ENCODE measurements at places on chromosomes 5 and 9.

GRCh38 chr9:35349287-35349990 lies 140.5 kb upstream of the RUSC2 start:
- DNase-seq: no peak

GRCh38 chr5:143576711-143577484 lies 173.4 kb upstream of the NR3C1 start:
- DNase-seq: no peak

- no peak for DNase-seq
Measured at GRCh38 chr5:126172812-126173211, 250.4 kb upstream of the GRAMD2B start.

DNA sequence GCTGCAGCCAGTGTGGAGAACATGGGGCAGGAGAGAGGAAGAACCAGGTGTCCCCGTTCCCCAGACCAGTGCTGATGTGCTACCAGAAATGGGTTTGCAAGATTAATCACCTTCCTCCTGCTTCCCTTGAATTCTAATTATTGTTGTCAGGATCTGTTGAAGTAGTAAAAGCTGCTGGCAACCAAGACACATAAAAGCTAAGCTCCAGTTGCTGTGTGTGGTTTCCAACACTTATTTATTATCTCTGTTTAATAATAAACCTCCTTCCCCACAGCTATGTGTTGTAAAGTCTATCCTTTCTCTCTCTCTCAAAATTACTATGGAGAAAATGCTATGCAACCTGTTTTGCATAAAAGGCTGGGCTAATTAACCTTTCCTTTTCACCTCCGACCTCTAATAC lies 2.3 kb upstream of the RETREG1 start:
- no peak for DNase-seq

GRCh38 chr5:137438932-137439331 lies 60.2 kb downstream of the SPOCK1 start:
- DNase-seq: no peak

GRCh38 chr9:101375546-101375945 lies 9.3 kb downstream of the BAAT start:
- DNase-seq: no peak

DNA sequence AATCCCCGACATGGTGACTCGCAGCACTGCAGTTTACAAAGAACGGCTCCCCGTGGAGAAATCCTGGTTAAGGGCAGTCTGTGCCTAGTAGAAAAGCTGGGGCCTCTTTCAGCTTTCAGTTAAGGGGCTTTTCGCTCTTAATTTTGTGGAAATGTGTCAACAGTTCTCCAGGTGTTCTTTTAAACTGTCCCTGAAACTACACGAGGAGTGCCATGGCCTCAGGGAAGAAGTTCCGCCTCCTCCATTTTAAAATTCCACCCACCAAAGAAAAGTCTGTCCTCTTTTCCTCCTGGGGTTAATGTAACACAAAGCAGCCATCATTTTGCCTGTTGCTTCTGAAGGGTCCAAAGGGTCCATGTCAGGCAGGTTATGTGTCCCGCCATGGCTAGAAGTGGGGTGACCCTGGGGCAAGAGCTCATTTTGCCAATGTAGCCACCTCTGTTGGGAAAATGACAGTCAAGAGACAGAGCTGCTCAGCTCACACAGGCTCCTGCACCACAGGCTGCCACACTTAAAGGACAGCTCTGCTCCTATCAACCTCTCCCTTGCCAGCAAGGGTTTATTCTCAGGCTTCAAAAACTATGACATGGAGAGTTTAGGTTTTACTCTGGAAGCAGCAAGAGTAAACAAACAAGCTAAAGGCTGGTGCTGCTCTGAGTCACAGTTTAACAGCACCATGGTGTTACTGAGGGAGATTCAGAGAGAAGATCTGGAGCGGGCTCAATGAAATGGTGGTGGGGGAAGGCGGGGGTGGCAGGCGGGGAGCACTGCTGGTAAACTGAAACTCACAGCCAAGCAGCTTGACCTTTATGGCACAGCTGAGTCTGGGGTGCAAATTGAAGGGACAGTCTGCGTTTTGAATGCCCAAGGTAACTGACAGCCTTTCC lies 3.2 kb downstream of the WHRN start:
- no peak for DNase-seq

DNA sequence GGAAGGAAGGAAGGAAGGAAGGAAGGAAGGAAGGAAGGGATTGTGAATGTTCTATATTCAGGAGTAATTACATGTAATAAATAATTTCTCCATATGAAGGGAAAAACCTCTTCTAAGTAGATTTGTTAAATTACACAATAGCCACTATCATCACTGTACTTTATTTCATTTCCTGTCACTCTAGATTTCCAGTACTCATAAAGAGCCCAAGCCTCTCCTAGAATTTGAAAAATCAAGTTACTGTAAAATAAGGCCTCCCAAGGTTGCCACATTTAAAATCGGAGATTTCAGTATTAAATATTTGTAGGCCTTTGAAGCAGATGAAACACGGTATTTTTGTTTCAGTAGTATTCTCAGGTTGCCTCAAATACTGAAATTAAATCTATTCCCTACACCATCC lies 499.0 kb downstream of the CDH10 start:
- DNase-seq: no peak

DNA sequence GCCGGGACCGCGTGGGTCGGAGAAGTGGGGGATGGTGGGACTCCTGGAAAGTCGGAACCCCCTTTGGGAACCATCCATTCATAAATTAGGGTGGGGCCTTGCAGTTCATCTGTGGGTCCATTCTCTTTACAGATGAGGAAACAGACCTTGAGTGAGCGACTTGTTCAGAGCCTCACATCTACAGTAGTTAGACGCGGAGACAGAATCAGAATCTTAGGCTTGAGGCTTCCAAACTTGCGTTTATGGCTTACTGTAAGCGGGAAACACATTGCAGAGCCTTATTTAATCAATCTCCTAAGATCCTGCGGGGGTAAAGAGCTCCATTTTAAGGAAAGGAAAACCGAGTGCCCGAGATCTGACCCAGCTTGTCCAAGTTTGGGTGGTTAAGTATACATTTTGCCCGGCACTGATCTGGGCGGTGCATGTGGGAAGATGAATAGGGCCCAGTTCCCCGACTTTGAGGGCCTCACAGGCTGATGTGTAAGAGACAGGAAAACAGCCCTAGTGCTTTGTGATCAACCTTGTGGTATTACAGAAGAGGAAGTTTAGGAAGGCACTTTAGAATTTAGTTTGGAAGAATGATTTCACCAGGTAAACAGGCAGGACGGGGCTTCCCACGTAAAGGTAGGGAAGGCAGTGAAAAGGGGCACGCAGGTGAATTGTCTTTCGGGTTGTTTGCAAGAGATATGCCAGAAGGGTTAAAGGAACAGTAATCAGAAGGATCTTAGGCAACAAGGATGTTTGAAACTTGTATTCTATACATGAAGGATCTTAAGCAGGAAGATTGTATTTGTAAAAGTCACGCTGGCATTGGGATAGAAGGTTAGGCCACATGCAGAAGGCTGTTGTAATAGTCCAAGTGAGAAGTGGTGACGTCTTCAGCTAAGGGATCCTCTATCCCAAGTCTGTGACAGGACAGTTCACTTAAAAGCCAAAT lies 744 bp downstream of the TARS1 start:
- no peak for DNase-seq

DNA sequence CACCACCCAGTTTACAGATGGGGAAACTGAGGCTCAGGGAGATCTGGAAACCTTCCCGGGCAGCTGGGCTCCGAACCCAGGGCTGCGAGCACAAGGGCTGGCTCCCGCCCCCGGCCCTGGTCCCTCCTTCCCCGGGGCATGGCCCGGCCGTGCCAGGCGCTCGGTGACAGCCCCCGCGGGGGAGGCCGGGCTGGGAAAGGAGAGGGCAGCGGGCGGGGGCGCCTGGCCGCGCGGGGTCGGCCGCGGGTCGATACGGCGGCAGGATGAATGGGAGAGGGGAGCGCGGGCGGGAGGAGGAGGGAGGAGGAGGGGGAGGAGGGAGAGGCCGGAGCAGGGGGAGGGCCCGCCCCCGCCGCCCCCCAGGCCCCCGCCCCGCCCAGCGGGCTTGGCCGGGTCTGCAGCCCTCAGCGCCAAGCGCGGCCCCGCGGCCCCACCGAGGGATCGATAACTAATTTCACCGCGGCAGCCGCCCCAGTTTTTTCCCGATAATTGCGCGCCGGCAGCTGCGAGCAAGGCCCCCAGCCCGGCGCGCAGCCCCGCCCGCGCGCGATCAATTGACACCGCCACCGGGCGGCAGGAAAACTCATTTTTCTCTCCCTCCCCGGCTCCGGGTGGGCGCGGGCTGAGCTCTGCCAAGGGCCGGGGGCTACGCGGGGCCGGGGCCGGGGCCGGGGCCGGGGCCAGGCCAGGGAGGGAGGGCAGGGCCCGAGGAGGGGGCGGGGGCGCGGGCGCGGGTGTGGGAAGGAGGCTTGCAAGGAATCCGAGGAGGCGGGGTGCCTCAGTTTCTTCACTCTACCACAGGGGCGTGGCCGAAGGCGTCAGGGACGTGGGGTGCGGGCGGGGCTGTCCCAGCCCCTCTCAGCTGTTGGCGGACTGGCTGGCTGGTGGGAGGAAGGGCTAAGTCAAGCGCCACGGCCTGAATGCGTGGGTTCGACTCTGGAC lies 52.1 kb downstream of the C9orf50 start:
- no peak for DNase-seq

GRCh38 chr9:87201351-87201751 lies 254.0 kb upstream of the GAS1 start:
- no peak for DNase-seq

DNA sequence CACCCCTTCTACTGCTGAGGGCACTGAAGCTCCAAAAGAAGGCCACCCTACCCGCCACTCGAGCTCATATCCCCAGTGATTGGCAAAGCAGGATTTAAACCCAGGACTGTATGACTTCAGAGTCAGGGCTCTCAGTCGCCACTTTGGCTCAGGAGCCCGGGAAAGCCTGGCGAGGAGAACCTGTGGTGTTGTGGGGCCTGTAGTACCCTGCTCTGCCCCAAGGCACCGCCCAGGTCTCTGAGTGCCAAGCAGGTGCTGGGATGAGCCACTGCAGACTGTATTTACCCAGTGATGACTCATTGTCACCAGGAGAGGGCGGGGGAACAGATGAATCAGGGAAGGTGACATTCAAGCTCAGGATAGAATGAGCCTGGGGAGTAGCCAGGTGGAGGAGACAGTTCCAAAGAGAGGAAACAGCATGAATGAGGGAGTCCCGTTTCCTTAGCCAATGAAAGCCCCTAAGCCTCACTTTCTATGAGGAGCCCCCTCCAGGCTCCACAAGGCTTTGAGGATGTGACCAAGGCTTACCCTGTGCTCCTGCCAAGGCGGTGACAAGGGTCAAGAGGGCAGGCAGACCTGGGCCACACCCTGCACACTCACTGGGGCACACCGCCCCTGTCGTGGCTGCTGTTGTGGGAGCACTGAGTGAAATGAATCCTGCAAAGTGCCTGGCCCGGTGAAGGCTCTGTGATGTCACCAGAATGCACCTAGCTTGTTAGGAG lies 17.8 kb upstream of the DPM2 start:
- peak; percentile 65 for DNase-seq

DNA sequence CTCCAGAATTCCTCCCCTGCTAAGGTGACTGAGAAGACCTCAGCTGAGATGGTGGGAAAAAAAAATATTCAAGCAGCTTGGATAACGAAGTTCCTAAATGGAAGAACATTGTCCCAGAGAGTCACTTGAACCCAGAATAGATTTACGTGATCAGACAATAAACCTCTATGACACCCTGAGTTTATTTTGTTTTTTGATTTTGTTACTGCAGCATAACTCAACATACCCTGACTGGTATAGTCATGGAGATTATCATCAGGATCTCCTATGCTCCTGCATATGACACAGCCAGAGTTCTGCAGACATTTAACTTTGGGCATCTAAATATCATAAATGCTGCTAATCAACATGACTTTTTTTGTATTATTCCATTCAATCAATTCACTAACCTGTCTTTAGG lies 282.9 kb downstream of the RASEF start:
- no peak for DNase-seq

DNA sequence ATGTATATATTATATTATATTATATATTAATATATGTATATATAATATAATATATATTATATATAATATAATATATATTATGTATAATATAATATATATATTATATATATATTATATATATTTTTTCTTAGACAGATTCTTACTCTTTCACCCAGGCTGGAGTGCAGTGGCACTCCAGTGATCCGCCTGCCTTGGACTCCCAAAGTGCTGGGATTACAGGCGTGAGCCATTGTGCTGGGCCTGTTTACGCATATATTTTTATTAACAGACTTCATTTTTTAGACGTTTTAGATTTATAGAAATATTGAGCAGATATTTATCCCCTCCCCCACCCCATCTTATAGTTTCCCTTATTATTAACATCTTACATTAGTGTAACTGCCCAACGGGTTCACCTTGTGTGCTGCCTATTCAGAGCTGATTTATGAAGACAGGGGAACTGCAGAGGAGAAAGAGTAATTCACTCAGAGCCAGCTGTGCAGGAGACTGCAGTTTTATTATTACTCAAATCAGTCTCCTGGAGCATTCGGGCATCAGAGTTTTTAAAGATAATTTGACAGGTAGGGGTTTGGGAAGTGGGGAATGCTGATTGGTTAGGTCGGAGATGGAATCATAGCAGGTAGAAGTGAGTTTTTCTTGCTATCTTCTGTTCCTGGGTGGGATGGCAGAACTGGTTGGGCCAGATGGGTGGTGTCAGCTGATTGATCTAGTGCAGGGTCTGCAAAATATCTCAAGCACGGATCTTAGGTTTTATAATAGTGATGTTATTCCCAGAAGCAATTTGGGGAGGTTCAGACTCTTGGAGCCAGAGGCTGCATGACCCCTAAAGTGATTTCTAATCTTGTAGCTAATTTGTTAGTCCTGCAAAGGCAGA lies 93.4 kb downstream of the UNC13B start:
- no peak for DNase-seq

DNA sequence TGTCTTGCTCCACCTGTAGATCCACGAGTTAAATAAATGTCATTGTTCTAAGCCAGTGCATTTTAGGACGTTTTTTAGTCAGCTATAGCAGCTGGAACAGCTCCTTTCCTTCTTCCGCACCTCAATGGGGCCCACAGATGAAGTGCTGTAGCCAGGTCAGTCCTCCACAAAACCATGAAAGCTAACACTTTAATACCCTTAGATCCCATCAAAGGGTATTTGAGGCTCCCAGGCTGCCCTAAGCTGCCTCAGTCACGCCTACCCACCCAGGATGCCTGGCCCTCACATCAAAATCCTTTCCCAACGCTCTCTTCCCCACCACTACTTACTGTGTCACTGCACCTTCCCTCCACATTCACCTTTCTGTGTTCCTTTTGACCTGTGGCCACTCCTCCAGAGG lies 44.1 kb upstream of the ACO1 start:
- no peak for DNase-seq

DNA sequence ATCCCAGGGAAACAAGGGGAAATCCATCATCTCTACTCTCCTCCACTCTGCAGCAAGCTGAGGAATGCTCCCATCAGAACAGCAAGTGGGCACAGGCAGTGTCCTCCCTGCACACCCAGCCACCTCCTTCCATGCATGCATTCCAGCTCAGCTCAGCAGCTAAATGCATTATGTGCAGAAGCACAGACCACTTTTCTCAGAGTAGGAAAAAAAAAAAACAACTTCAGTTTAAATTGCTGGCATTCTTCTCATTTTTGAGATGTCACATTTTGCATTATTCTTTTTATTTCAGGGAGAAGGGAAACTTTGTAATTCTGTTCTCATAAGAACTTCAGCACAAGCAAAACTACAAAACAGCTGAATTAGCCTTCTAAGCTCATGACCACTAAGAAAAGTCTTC lies 312.2 kb downstream of the SEMA5A start:
- no peak for DNase-seq
